A549 (cell line): ENCODE measurements at places on chromosomes 5 and 9.

DNA sequence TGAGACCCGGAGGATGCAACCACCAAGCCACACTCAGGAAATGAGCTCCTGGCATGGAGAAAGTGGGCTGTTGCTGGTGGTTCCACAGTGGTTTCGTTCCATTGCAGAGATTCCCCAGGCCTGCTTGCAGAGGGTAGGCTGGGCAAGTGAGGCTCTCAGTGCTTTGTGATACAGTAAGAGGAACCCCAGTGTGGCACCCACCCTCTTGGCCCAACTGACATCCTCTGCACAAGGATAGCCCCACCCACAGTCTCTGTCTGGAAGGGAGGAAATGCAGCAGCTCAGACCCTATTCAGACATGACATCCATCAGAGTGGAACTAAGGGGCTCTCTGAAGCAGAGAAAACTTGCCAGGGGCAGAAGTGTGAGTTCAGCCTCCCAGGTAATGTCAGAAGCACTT, 69.6 kb upstream of the FSTL4 start:
- no peak for DNase-seq

DNA sequence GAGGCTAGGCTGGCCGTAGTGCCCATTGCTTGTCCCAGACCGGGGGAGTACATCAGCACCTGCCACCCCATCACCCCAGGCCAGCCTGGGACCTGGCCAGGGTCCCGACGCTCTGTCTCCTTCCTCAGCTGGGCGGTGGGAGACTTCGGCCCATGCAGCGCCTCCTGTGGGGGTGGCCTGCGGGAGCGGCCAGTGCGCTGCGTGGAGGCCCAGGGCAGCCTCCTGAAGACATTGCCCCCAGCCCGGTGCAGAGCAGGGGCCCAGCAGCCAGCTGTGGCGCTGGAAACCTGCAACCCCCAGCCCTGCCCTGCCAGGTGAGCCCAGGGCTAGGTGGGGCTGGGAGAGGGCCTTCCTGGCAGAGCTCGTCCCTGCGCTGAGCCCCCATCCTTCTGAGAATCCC, 16.5 kb upstream of the CACFD1 start:
- DNase-seq: no peak

DNA sequence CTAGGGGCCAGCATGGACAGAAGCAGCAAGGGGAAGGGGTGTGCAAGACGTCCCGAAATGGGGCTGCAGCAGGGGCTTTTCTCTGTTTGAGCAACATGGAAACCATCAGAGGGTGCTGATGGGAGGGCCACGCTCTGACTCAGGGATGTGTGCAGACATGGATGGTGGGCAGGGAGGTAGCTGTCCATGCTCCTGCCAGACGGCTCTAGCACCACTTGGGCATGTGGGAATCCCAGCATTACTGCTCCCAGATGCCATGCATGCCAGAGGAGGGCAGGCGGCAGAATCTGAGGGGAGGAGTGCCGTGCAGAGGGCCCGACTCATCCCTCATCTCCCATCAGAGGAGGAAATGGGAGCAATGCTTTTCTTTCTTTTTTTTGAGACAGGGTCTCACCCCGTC, 45.6 kb upstream of the SLC25A51 start:
- DNase-seq: peak; percentile 33

GRCh38 chr5:14806456-14806855, 65.1 kb downstream of the ANKH start:
- DNase-seq: no peak

DNA sequence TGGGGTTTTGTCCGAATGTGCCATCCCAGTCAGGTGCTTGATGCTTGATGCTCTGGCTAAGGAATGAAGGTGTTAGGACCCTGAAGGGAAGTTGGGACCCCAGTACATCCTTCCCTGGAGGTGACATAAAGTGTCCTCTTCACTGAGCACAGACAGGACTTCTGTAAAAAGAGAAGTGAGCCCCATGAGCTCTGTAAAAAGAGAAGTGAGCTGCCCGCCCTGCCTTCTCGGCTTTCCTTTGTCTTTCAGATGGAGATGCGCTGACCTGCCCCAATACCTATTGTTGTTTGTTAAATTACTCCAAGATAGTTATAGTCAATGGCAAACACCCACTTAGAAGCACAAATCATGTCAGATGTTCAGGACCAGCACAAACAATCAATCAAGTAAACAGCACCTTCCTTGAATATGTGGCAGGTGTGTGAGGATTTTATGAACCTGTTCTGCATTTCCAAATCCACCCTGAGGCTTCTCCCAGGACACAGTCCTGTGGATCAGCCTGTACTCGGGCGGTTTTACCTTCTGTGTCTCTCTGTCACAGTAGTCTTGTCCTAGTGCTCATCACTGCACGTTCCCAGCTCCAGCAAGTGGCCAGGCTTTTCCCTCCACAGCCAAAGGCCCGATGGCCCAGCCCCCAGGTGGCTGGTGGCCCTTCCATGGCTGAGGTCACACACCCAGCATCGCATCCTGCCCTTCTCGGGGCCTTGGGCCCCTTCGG, 191.4 kb downstream of the MTRR start:
- no peak for DNase-seq

DNA sequence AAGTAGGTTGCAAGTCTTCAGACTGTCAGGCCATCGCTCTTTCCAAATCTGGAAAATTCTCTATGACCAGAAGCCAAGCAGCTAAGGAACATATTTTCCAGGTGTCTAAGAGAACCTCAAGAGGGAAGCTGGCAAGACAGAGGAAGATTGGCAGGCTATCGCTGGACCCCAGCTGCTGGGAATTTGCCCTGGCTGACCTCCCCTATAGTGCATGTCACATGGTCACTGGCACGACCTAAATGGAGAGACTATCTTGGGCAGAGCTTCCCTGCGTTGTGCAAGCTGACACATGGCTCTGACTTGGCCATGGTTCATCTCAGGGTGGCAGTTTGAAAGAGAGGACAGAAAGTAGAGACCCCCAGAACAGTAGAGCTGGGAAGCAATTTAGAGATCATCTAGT, 104.9 kb upstream of the ZNF618 start:
- no peak for DNase-seq

DNA sequence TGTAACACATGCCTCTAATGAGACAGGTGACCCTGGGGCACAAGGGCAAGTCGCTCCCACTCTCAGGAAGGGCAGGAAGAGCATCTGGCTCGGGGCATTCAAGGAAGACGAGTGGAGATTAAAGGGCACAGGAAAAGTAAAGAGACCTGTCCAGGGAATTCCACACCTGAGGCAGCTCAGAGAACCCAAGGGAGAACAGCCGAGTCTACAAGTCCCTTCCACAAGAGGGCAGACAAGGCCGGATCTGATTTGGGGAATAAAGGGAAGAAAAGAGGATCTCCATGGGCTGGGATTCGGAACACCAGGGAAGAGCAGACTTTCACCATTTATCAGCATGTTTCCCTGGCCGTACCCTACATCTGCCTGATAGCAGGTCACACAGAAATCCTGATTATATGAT, 28.1 kb downstream of the GPX3 start:
- DNase-seq: peak; percentile 43

DNA sequence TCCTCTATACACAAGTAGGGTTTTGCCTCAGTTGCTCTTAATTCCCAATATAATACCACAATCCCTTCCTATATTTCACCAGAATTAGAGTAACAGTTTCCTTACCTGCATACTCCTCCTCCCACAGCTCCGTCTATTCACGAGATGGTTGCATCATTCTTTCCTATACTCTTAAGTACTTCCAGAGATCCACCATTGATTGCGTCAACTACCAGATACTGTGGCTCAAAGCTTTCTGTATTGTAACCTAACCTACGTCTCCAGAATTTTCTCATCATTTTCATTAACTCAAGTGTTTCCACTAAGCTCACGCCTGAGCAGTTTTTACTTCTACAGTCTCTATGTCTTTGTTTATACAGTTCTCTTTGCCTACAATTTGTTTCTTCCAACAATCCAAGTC, 31.2 kb upstream of the MINAR2 start:
- DNase-seq: no peak

GRCh38 chr9:91240596-91241165, 121.0 kb downstream of the AUH start:
- DNase-seq: no peak

DNA sequence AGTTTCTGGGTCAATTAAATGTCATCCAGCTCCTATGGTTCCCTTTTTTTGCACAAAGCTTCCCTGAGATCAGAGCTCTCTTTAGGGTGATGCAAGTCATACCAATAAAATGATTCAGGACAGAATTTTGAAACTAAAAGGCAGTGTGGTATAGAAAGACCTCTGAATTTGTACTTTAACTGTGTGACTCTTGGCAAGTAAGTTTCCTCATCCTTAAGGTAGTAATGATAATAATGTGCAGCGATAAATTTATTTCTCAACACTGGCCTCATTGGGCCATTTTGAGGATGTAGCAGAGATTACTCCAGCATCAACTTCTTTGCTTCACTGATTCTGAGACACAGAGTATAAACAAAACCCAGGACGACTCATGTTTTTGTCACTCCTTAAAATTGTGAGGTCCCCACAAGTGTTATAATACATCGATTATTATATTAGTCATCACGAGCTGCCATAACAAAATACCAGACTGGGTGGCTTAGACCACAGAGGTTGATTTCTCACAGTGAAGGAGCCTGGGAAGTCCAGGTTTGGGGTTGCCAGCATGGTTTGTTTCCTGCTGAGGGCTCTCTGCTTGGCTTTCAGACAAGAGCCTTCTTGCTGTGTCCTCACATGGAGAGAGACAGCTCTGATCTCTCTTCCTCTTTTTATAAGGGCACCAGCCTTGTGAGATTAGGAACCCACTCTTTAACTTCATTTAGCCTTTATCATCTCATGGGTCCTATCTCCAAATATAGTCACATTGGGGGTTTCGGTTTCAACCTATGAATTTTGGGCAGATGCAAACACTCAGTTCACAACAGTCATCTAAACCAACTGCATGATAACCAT, 293.0 kb downstream of the ZNF608 start:
- DNase-seq: no peak

- DNase-seq: no peak
Measured at GRCh38 chr9:127974001-127974768, 6.6 kb downstream of the EEIG1 start.

DNA sequence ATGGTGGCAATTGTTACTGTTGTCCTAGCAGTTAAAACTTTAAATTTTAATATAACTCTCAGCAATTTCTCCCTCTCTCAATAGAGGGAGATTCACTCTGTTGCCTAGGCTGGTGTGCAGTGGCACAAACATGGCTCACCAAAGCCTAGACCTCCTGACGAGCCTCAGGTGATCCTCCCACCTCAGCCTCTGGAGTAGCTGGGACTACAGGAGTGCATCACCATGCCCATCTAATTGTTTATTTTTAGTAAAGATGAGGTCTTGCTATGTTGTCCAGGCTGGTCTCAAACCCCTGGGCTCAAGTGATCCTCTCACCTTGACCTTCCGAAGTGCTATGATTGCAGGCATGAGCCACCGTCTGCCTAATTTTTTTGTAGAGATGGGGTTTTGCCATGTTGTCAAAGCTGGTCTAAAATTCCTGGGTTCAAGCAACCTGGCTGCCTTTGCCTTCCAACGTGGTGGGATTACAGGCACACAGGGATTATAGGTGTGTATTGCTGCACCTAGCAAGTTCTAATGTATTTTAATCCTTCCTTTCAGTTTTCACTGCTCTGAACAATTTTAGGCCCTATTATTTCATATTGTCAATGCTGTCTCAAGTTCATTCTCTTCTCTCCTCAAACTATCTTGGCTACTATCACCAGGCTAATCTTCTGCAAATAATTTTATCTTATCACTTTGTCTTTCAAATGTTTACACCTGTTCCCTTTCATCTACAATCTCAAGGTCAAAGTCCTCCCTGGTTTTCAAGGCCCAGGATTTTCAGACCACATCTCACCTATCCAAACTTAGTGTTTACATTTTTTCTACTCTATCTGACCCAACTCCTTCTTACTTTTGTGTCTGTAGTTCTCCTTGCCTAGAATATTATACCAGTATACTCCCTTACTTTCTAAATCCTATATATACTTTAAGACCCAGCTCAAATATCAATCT, 18.9 kb downstream of the ALDH1A1 start:
- peak; percentile 65 for DNase-seq

GRCh38 chr9:13274886-13275641, 4.4 kb downstream of the MPDZ start:
- DNase-seq: no peak

DNA sequence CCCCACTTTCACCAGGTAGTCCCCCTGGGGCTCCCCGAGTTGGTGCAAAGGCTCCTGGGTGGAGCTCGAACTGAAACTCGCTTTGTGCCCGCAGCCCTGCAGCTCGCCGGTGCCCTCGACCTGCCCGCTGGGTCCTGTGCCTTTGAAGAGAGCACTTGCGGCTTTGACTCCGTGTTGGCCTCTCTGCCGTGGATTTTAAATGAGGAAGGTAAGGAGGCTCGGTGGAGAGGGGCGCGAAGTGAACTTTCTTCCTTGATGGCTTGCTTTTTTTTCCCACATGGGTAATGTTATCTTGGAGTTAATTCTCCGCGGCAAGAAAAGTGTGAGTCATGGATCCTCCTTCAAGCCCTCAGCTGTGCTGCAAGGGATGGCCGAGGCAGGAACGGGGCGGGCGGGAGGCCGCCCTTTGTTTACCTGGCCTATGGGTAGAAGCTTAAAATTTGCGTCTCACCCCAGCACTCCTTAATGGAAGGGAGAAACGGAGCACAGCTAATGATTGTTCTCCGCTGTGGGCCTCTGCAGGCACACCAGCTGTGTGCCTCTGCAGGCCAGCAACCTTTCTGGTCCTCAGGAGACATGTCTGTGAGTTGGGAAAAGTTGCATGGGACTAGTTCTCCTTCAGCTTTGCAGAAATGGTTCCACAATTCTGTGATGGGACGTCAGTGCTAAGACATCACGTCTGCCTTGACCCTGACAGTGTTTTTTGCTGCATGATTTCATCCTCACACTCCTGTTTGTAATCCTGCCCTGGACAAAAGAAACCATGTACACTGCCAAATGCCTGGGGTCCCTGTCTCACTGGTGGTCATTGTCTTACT, 1.1 kb downstream of the MAMDC2 start:
- no peak for DNase-seq

DNA sequence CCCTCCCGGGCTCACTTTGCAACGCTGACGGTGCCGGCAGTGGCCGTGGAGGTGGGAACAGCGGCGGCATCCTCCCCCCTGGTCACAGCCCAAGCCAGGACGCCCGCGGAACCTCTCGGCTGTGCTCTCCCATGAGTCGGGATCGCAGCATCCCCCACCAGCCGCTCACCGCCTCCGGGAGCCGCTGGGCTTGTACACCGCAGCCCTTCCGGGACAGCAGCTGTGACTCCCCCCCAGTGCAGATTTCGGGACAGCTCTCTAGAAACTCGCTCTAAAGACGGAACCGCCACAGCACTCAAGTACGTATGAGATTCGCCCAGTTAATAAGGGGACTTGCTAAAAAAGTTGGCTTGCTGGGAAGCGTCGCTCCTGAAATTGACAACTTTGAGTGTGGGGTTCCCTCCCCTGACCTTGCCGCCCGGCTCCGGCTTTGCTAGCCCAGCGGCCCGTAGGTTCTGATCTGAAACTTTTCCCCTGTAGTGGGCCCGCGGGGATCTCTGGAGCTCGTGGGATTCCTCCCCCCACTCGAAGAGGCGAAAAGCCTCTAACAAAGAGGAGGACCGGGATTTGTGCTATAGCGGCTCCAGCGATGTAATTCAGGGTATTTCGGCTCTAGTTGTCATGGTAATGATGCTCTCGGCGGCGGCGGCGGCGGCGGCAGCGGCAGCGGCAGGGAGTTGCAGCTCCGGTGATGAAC, 572 bp downstream of the NR4A3 start:
- no peak for DNase-seq

- DNase-seq: peak; percentile 47
Measured at GRCh38 chr5:72920690-72921502, 34.9 kb upstream of the FCHO2 start.
